ENCODE measurements at places on chromosomes 5 and 9.

GRCh38 chr5:133847301-133847700, 121.1 kb downstream of the C5orf15 start:
- DNase-seq, result no peak

DNA sequence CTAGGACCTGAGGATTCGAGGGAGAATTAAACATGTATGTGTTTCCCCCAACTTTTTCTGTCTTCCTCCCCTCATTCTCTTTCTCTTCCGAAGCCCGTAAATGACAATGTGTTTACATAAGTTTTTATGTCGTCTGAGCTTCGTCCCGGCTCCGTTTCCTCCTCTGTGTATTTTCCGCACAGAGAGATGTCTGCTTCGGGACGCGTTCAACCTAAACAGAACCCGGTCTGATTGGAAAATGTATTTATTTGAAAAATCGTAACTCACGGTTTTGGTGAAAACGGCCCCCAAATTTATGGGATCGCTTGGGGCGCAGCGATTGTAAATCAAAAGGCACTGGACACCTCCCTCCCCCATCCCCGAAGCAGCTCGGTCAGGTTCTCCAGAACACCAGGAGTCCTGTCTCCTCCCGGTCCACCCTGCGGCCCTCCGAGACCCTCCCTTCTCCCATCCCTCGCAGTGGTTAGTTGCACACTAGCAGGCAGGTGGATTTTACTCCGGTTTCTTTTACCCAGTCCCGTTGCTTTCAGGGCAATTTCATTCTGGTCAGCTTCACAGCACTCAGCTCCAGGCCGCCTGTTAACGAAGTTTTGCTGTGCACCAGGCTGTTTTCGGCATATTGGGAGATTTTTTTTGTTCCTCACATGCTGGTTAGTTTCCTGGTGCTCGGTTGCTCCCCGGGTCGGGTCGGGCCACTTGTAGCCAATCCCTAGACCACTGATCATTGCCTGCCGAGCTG, 5.8 kb upstream of the HAND1 start:
- DNase-seq, result no peak

DNA sequence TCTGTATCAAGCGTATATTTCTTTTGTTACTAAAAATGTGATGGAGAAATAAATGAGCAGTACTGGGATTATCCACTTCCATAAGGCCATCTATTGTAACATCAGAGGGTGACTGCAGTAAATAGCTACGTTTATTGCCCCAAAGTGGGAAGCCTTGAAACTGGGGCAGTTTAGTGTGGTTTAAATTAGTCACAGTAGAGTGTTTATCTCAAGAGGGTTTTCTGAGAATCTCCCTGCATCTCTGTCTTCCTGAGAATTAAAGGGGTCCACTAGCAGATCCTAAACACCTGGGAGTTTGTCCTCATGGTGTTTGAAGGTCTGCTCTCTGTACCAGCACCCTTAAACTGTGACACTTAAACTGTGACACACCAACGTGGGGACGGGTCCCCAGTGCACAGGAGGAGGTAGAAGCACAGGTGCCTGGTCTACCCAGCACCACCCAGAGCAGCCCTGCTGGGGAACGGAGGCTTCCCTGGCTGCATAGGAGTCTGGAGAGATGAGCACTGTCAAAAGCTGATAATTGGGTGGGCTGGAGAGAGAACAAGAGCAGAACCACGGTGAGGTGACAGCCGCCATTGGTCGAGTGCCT, 25.2 kb downstream of the PRRC2B start:
- DNase-seq, result no peak

- DNase-seq, result peak; percentile 66
Observed at GRCh38 chr5:41193456-41194205, 19.7 kb downstream of the C6 start.

DNA sequence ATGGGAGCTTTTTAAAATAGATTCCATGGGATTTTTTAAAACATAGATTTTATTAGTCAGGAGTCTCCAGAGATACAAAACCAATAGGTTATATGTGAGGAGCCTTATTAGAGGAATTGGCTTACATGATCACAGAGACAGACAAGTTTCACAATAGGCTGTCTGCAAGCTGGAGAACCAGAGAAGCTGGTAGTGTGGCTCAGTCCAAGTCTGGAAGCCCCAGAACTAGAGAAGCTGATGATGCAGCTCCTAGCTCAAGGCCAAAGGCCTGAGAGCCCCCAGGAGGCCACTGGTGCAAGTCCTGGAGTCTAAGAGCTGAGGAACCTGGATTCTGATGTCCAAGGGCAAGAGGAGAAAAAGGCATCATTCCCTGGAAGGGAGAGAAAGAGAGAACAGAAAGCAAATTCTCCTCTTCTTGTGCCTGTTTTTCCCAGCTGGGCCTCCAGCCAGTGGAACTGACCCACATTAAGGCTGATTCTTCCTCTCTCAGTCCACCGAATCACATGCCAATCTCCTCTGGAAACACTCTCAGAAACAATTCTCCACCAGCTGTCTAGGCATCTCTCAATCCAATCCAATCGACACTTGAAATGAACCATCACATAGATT, 59.3 kb downstream of the AHRR start:
- no peak for DNase-seq

- no peak for DNase-seq
Observed at GRCh38 chr5:50655810-50656205, 10.6 kb upstream of the PARP8 start.

GRCh38 chr9:76203373-76203772, 190.9 kb downstream of the RFK start:
- no peak for DNase-seq

GRCh38 chr5:178238711-178239592, 6.3 kb upstream of the PHYKPL start:
- no peak for DNase-seq

GRCh38 chr5:50647726-50648125, 18.7 kb upstream of the PARP8 start:
- DNase-seq, result no peak

DNA sequence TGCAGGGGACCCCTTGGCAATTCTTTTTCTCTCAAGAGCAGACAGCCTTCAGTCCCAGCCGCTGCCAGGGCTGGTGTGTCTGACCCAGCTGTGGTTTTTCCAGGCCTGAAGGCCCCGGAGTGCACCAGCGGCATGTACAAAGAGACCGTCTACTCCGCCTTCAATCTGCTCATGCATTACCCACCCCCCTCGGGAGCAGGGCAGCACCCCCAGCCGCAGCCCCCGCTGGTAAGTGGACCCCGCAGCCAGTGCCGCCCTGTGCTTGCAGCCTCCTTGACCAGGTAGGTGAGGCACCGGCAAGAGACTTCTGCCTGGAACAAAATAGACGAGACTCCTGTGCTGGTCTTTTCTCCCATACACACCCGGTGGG, 1.3 kb downstream of the TCF7 start:
- DNase-seq, result no peak

- no peak for DNase-seq
Observed at GRCh38 chr9:113738496-113738892, 137.6 kb upstream of the ZNF618 start.

DNA sequence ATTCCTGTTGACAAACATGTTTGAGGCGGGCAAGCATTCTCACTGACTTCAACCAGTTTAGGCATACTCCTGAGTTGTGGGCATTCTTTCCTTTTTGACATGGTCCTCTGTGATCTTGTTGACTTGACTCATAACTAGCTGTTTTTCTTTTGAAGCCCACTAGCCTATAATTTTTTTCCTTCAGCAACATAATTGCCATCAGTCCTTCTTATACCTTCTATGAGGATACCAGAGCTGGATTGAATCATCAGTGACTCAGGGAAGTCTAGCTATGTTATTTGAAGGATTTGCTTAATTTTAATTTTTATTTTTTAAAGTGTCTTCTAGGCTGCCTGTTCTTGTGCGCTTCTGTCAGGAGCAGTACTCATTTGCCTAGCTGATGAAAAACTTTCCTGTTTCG, 259.5 kb downstream of the NR3C1 start:
- DNase-seq, result no peak

GRCh38 chr5:68074633-68075032, 140.9 kb upstream of the PIK3R1 start:
- DNase-seq, result no peak

DNA sequence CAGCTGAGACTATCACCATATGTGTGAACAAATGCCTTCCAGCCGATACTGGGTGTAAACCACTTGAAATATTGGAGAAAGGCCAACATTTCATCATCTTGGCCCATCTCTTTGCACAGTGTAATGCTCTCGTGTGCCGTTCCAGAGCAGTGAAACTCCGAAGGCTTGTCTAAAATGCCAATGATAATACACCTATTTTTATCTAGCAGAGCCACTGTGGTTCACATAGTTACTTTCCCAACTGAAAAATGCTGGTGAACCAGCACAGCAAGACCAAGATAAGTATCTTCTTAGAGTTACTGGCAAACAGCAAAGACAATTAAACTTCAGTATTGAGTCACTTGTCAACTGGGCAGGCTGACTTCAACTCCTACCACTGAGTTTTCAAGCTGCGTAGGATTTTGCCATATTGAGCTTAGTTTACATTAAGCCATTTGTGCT, 379.9 kb upstream of the ACTBL2 start:
- no peak for DNase-seq

DNA sequence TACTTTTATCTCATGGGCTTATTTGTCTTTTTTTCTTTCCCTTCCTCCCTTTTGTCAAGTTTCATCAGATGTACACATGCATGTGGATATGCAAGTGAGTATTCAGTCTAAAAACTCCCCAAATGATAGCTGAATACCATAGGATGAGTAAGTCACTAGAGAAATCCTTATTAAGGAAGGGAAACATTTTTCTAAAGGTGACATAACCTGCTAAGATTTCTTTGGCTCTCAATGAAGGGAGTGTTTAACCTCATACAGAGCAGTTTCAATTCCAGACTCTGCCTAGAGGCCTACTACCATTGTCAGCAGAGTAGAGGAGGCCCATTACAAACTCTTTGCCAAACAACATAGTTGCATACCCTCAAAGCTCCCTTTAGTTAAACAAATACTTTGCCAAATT, 192.4 kb downstream of the ARHGEF28 start:
- no peak for DNase-seq

- DNase-seq, result peak; percentile 48
Observed at GRCh38 chr9:93346231-93347112, 105.0 kb upstream of the FAM120A start.

DNA sequence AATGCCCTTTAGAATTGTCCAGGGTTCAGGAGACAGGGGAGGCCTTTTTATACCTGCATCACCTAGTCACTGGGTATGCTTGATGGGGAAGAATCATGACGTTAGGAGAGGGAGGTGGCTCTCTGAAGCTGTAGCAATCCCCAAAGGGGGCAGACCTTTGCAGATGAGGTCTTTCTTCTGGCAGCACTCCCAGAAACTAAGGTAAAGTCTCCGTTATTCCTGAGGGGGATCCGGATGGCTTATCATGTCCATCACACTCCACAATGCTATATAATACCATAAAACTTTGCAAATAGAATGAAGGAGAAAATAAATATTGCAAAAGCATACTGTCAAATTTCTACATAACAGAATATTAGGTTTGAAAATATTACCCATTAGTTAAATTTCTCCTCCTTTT, 21.5 kb upstream of the CAST start:
- DNase-seq, result no peak

DNA sequence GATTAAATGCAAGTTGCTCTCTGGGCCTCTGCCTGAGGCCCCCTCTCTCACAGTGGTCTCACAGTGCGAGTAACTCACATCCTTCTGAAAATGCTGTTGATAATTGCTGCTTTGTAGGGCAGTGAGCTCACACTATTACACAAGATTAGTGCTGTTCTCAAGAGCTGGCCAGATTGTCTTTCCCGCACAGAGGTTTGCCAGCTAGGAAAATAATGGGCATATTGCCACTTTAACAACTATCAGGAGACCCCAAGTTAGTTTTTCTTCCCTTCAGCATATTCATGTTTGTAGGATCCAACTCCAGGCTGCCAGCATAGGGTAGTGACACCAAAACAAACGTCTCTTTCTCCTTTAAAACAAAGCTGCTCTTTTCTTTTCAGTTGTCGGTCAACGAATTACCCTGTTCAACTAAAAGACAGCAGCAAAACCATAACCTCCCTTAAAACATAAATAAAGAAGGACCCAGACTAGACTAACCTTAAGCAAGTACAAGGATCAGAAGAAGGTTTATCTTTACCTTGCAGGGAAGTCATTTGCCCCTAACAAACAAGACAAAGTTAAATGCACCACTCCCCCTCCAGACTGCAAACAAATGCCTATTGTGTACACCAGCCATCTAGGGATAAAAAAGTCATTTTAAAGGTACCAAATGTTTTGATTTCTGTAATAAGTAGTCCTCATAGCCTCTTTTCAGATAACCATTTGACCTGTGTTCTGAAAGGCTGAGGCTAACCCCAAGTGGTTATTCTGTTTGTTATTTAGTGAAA, 91.4 kb downstream of the VCAN start:
- no peak for DNase-seq

- DNase-seq, result no peak
Observed at GRCh38 chr9:20744036-20744630, 60.1 kb downstream of the FOCAD start.

- DNase-seq, result no peak
Observed at GRCh38 chr5:41817625-41818301, 52.5 kb downstream of the OXCT1 start.

DNA sequence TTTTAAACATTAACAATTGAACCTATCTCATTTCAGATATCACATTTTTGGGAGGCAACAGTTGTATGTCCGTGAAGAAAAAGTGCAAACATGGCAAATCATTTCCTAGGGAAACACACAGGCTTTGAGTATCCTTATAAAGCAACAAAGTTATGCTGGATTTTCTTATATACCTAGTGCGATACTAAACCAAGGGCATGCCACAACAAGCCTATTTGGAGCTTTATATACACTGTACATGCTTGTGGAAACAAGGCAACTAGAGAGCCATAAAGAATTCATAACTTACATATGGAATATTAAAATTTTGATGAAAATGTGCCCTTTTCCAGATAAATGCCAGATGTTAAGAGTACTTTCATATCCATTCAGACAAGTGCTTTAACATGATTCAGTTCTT, 191.4 kb downstream of the DCP2 start:
- no peak for DNase-seq

DNA sequence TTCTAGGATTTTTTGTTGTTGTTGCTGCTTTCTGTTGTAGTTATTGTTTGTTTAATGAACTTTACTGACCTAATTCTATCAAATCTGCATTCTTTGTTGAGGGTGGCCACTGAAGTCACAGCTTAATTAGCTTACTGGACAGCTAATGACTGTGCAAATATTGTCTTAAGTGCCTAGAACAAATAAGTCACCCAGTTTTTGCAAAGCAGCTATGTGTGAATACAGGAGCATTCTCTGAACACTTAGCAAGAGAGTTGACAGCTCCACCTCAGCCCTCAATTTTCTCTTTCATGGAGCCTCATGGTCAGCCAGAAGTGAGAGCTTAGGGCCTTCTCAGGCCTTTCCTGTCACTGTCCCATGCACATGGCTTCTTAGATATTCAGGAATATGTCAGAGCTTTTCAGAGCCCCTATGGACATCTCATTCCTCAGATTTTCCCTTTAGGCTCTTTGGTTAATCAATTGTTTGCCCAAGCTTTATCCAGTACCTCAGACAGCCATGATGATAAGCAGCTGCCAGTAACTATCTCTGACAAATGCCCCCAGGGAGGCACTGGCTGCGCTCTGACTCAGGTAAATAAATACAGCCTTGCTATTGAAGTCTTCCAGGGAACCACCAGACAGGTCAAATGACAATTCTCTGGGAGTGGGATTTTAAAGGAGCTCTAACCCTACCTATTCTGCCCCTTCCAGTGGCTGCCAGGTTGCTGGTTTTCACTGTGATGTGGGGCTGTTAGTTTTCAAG, 241.4 kb upstream of the IL12B start:
- no peak for DNase-seq
